ENCODE measurements at places on chromosomes 16 and 17. TPM values are rescaled to one million over a fixed set of nuclear protein-coding genes. Genes with fewer than 3 reads are reported as not detected.

GRCh38 chr17:51442088-51442865 lies 181.9 kb downstream of the UTP18 start:
- H3K4me3 ChIP-seq, result no peak overlapping the region
- DNase-seq, result no peak
- H3K36me3 ChIP-seq, result no peaks in the 10 kb centered on the region
- H3K27ac ChIP-seq, result no peak overlapping the region
- H3K27me3 ChIP-seq, result no peaks in the 10 kb centered on the region

DNA sequence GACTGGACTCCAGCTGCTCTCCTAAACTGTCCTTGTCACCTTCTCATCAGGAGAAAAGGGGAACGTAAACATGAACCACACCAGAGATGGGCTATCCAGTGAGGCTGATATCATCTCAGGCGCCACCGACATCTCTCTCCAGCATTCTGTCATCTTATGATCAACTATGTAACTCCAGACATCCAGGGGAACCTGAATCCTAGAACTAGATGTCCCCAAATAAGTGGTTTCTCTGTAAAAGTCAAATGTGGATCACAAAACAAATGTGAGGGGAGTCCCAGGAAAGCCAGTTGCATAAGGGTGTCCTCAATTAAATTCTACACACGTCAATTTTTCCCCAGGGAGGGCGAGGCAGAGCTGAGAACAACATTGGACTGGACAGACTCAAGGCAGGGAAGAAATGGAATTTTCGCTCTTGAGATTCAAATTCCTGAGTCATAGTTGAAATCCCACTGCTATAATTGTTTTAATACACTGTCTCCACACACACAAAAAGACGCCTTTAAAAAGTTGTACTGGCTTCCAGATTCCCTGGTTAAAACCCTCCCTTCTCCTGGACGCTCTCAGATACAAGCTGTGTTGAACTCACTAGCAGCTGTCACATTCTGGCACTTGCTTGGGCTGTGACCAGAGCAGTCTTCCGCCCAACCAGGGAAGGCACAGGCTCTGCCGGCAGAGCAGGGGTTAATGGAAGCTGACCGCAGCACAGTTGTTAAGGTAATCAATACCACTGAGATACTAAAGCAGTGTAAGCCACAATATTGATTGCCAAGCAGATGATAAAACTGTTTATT lies 62.6 kb downstream of the ZFHX3 start:
- peak overlapping the region; percentile 71 for H3K27ac ChIP-seq
- H3K4me3 ChIP-seq, result no peak overlapping the region
- no peaks in the 10 kb centered on the region for H3K27me3 ChIP-seq
- peak; percentile 93 for DNase-seq
- peaks cover 58% of the 10 kb centered on the region for H3K4me1 ChIP-seq

DNA sequence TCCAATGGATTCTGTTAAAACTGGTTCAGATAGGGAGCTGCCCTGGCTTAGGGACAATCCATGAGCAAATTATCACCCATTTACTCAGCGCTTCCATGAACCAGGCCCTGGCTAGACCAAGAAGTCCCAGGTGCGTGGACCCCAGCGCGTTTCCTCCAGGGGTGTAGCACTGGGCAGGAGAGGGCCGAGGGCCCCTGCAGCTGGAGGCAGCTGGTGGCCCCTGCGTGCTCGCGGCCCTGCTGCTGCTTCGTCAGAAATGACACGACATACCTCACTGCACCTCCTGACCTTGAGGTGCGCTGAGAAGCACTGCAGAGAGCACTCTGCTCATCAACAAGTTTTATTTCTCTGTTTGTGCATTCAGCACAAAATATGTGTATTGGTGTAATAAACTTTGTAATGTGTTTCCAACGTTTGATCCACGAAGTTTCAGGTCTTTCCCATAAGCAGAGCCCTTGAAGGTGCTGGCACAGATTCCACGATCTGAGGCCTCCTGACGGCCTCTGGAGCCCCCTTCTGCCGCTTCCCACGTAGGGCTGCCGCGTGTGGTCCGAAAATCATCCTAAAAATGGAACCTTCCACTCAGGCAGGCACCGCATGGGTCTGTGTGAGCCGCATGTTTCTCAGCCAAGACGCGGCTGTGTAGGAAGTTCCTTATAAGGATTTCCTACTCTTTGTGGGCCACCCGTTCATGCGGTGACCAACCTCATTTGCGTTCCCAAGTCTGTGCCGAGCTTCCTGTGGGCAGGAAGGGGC lies 50.8 kb upstream of the ZCCHC14 start:
- DNase-seq, result no peak
- H3K27ac ChIP-seq, result no peak overlapping the region
- H3K4me1 ChIP-seq, result no peaks in the 10 kb centered on the region

GRCh38 chr17:21036361-21036881 lies 6.4 kb downstream of the USP22 start:
- H3K4me1 ChIP-seq, result no peaks in the 10 kb centered on the region
- H3K27me3 ChIP-seq, result no peaks in the 10 kb centered on the region
- no peak overlapping the region for H3K4me3 ChIP-seq
- no peaks in the 10 kb centered on the region for H3K36me3 ChIP-seq

DNA sequence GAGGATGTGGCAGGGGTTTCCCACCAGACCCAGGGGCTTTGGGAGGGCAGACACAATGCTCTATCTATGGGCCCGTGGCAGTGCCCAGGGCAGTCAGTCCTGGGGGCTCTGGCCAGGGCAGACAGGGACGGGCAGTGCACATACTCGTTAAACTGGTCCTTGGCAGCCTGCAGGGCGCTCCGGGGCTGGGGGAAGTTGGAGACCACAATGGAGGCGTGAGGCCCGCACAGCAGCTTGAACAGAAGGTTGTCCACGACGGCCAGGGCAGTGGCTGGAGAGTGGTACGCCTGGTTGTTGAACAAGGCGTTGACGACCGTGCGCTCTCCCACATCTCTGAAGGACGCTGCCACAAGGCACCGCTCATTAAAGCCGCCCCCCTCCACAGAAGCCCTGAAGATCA lies 18.6 kb upstream of the RNPS1 start:
- DNase-seq, result no peak
- no peak overlapping the region for H3K27ac ChIP-seq
- no peaks in the 10 kb centered on the region for H3K27me3 ChIP-seq
- H3K4me1 ChIP-seq, result no peaks in the 10 kb centered on the region
- H3K36me3 ChIP-seq, result peaks cover 57% of the 10 kb centered on the region

GRCh38 chr17:6843241-6843880 lies 11.8 kb upstream of the TEKT1 start:
- no peaks in the 10 kb centered on the region for H3K4me1 ChIP-seq
- H3K27me3 ChIP-seq, result no peaks in the 10 kb centered on the region
- no peak overlapping the region for H3K27ac ChIP-seq
- peak overlapping the region; percentile 1 for H3K4me3 ChIP-seq
- H3K36me3 ChIP-seq, result no peaks in the 10 kb centered on the region
- no peak for DNase-seq

DNA sequence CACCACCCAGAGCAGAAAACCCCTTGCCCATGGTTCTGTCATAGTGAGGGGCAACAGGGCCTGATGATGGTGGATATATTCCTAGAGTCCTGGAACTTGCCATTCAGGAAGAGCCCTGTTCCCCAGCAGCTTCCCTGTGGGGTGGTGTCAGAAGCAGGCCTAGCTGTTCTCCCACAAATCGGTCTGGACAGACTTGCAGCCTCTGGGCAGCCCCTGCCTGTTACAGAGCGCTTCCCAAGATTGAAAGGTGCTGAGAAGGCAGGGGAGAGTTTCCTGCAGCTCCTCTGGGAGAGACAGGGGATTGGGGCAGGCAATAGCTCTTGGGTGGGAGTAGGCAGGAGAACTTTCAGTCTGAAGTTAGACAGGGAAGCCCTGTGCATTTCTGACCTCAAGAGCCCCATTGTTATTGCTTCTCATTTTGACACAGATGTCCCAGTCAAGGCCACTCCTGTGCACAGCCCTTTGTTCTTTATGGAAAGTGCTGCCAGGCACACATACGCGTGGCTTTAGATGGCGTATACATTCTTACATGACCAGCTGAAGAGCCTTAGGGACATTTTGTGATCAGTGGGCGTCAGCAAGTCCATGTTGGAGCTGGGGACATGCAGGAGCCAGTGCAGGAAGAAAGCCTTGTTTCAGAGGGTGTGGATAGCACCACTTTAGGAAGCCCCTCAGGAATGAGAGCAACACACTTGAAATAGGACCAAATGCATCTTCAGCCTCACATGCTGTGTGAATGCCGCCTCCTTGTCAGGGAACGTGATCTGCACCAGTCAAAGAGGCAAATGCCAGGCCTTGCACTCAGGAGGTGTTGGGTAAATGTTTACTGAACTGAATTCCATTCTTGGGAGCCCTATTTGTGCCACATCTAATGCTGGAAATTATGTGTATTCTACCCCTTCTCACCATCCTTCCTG lies 67.5 kb downstream of the GNAO1 start:
- peak overlapping the region; percentile 95 for H3K27ac ChIP-seq
- no peaks in the 10 kb centered on the region for H3K27me3 ChIP-seq
- H3K4me3 ChIP-seq, result no peak overlapping the region
- DNase-seq, result no peak

GRCh38 chr16:76862901-76863300 lies 328.1 kb upstream of the MON1B start:
- H3K27ac ChIP-seq, result no peak overlapping the region
- H3K27me3 ChIP-seq, result no peaks in the 10 kb centered on the region

GRCh38 chr17:1067282-1067956 lies 70.5 kb downstream of the TIMM22 start:
- H3K4me1 ChIP-seq, result no peaks in the 10 kb centered on the region
- no peaks in the 10 kb centered on the region for H3K27me3 ChIP-seq
- DNase-seq, result no peak
- peaks cover 82% of the 10 kb centered on the region for H3K36me3 ChIP-seq
- H3K27ac ChIP-seq, result peak overlapping the region; percentile 44

- DNase-seq, result no peak
- peaks cover 12% of the 10 kb centered on the region for H3K4me1 ChIP-seq
Observed at GRCh38 chr17:29119265-29119664, 60.9 kb downstream of the MYO18A start.

Gene TEKT5
- not detected for total RNA-seq

Data from right atrium auricular region (tissue), 2 donors.